CD4-positive, alpha-beta T cell treated with Interleukin-4 for 1 hour (primary cell): ENCODE measurements at places on chromosomes 1 and 21.

GRCh38 chr21:29297483-29298347 is 1.0 kb upstream of the BACH1 start:
- no peak for DNase-seq

DNA sequence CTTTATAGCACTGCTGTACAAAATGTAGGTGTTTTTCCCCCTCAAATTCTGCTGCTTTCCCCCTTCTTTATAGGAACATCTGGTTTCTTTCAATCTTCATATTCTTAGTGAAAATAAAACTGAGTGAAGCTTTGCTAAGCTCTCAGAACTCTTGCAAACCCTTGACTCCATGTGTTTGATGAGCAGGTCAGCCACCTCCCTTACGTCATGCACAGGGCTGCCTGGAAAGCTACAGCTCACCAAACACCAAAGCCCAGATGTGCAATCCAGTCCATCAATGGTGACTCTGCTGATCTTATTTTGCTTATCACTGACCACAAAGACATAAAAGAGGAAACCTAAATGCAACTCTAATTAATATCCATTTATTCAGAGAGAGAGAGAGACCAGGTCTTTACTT is 5.5 kb downstream of the CACNA1E start:
- DNase-seq = no peak

DNA sequence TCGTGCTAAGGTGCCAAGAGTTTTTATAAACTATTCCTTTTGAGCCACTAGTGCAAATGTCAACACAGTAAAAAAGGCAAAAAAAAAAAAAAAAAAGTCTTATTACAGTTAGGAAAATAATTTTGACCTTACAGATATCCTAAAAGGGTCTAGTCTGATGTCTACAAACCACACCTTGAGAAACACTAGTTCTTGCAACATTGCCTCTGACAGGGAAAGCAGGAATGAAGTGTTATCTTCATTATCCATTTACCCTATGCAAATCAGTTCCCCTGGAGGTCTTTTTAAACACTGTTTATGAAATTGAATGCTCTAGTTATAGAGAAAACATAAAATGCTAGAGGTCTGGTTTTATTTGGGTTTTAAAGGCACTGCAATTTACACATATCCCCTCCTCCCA is 115.2 kb upstream of the DMRTA2 start:
- no peak for DNase-seq

DNA sequence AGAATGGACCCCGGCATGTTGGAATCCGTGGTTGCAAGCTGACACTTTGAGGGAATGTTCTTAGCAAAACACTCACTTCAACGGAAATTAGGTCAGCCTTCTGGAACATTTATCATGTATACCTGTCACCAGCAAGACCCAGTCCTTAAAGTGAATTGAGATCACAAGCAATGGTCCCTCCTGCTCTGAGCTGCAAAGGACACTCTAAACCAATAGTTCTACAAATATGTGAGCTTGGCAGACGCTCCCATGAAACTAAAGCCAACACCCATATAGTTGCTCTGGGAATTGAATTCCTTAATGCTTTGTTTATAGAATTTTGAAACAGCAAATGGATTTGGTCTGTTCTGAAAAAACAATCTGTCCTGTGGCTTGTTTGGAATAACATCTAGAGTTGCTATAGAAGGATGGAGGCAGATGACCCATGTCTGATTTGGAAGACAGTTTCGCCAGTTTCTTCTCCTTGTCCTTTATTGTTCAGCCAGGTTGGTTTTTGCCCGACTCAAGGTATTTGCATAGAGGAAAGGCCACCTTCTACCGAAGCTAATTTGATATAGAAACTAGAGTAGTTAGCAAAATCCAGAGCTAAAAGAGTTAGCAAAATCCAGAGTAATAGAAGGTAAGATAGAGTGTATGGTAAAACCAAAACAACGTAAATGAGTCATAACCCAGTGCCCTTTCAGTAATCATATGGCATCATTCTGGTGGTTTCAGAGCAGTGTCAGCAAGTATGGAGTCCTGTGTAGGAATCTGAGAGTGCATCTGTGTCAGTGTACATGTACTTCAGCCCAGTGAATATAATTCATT is 236.2 kb downstream of the NFIA start:
- DNase-seq = no peak

- no peak for DNase-seq
Measured at GRCh38 chr1:20073256-20073655, 3.3 kb downstream of the PLA2G5 start.

GRCh38 chr1:216711712-216712111 is 11.5 kb downstream of the ESRRG start:
- DNase-seq = no peak

GRCh38 chr1:61082311-61083012 is at the start of gene NFIA:
NFIA (plus strand) TSS chr1:61082561.
- peak; percentile 41 for DNase-seq

- DNase-seq = no peak
Measured at GRCh38 chr1:25800703-25801377, 847 bp downstream of the SELENON start.

DNA sequence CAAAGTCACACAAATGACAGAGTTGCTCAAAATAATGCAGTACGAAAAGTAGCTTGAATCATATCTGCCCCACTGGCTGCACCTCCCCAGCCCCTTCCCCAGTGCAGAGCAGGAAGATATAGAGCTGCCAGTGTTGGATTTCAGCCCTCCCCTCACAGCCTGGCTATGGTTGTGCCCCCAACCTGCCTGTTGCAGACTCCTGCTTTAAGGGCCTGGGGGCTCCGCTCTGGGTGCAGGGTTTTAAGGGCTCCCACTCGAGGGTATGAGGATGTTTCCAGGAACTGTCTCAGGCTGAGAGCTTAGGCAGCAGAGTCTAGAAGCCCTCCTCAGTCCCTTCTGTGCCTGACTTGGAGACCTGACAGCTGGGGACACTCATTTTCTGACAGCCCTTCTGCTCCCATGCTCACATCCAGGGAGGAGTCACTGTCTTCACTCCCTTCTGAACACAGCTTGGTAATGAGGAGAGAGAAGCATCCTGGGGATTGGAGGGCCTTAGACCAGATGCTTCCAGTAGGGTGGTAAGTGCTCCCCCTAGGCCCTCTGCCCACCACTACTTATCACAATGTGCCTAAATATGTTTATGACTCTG is 4.6 kb downstream of the S100A9 start:
- no peak for DNase-seq

DNA sequence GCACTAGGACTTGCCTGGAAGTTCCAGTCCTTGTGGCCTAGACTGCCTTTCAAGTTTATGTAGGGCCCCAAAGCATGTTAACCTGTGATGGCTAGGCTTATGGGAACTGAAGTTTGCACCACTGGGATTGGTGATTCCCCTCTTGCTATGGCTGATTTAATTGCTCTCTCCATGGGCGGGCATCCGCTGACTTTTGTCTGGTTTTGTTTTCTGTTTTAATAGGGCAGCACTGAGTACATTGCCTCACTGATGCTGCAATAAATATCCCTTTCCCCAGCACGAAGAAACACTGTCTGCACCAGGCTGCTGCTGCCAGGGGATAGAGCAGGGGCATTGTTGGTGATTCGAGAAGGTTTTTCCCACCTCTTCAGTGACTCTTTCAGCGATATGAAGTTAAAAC is 73.3 kb upstream of the PDE4B start:
- DNase-seq = no peak

DNA sequence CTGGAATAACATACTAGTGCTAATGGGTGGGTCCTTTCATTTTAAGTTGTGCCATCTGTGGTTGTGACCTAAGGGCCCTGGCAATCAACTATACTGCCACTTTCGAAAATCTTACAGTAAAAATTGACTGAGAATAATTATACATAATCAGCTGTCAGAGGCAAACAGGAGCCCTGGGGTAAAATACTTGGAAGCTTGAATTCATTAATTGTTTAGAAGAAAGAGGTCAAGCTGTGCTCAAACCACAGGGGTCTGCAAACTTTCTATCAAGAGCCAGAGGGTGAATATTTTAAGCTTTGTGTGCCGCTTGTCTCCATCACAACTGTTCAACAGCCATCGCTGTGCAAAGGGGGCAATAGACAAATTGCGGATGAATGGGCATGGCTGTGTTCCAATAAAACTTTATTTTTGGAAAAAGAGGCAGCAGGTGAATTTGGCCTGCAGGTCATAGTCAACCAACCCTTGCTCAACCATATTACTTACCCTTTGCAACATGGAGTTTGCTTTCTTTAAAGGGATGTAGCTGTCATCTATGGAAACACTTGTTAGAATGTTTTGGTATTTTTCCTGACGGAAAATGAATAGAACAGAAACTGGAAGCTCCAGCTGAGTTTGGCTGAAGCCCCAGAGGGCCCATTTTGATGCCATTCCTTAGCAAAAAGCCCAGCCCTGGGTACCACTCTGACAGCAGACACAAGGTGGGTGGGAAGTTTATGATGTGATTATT is 35.7 kb upstream of the USP1 start:
- no peak for DNase-seq

GRCh38 chr1:16461681-16462080 is 21.2 kb downstream of the NECAP2 start:
- DNase-seq = no peak

- no peak for DNase-seq
Measured at GRCh38 chr1:48687282-48688045, 89.2 kb downstream of the BEND5 start.

DNA sequence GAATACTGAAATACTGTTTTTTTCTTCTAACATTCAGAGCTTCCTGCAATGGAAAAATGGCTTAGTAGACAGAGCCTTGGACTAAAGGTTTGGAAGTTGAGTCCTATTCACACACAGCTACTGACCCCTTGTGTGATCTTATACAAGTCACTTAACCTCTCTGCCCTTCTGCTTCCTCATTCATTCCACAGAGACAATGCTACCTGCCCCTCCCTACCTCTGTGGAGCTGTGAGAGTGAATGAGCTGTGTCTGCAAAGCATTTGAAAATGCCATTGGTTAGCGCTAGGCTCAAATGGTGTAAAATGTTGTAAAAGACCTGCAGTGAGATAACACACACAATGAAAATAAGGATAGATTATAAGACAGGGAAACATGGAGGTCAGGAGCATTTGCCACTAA is 214.4 kb downstream of the BARHL2 start:
- DNase-seq = no peak

DNA sequence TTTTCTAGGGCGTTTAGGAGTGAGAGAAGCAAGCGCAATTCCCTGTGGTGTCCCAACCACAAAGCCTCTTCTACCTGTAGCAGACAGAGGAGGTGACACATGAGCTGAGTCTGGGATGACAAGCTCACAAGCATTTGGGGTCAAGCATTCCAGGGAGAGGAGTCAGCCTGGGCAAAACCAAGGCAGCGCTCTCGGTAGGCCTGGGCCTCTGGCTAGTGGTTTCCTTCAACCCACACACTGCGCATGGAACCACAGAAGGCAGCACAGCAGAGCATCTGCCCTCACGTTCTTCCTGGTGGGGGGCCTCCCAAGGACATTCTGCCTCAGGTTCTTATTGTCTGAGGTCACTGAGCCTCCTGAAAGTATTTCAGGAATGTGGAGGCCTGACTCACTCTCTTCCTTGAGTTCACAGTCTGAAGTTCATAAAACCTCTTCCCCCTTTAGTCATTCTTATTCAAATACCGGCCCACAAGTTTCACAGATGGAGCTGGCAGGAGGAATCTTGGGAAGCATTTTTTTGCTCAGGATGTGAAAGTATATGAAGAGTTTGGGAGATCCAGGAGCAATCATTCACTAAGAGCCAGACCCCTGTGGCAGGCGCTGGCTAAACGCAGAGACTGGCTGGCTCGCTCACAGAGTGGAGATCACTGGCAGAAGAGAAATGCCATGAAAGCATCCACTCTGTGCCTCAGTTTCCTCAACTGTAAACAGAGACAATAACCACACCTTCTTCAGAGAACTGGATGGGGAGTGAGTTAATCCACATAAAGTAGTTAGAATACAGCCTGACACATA is 26.8 kb downstream of the CCN1 start:
- no peak for DNase-seq
